ENCODE measurements at places on chromosomes 13 and 19. TPM values are rescaled to one million over a fixed set of nuclear protein-coding genes. Genes with fewer than 3 reads are reported as not detected.

Gene GRK1
- total RNA-seq = not detected

Gene NALCN
- 28.5 TPM for total RNA-seq

Gene FGF21
- not detected for total RNA-seq

Gene SKA3
- 14.7 TPM for total RNA-seq

Gene TMEM147
- total RNA-seq = 37.4 TPM

Gene PDX1
- not detected for total RNA-seq

Gene TMEM86B
- 0.78 TPM for total RNA-seq

Gene POMP
- 43.2 TPM for total RNA-seq

Gene WIZ
- total RNA-seq = 11.1 TPM

Gene ZNF616
- 33.4 TPM for total RNA-seq
